ENCODE measurements at places on chromosomes 1 and 21.

DNA sequence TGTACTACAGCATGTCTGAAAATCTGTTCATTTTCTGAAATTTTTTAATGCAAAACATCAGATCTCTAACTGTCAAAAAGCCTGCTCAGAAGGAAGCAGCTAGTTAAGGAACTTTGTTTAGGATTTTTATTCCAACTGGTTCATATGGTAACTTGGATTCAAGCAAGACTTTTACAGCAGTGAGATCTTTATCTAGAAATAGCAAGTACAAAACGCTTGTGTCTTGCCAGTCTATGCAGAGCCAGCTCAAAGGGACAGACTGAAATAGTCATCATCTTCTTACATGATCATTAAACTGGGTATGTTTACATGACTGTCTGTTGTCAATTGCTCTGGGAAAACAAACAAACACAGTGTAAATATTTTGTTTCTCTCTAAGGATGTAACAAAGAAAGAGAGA is 37.6 kb downstream of the DDAH1 start:
- no peak for DNase-seq

GRCh38 chr1:214008791-214009422 is 21.1 kb downstream of the PROX1 start:
- DNase-seq, result no peak

DNA sequence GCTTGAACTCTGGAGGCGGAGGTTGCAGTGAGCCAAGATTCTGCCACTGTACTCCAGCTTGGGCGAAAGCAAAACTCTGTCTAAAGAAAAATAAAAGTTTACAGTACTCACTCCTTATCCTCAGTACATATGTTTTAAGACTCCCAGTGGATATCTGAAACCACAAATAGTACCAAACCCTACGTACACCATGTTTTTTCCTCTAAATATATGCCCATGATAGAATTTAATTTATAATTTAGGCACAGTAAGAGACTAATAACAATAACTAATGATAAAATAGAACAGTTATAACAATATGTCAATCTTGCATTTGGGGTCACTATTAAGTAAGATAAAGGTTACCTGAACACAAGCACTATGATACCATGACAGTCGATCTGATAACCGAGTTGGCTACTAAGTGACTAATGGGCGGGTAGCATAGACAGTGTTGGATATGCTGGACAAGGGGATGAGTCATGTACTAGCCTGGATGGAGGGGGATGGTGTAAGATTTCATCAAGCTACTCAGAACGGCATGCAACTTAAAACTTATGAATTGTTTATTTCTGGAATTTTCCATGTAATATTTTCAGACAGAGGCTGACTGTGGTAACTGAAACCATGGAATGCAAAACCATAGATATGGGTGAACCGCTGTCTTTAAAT is 43.7 kb downstream of the ST7L start:
- no peak for DNase-seq

GRCh38 chr1:30106125-30106524 is 617.3 kb downstream of the MATN1 start:
- DNase-seq, result no peak

GRCh38 chr1:181135437-181135731 is 46.9 kb downstream of the IER5 start:
- DNase-seq, result peak; percentile 47

Data from germinal center (tissue), 1 donor.